Suprapubic skin (tissue), 4 donors: ENCODE measurements at places on chromosomes 6 and 20. TPM values are rescaled to one million over a fixed set of nuclear protein-coding genes. Genes with fewer than 3 reads are reported as not detected.

The SOX18 gene
- total RNA-seq = 8.7 TPM

The ADGRF4 gene
- 45.0 TPM for total RNA-seq

GRCh38 chr6:32867554-32868256, 13.7 kb downstream of the PSMB9 start:
- DNase-seq = no peak

DNA sequence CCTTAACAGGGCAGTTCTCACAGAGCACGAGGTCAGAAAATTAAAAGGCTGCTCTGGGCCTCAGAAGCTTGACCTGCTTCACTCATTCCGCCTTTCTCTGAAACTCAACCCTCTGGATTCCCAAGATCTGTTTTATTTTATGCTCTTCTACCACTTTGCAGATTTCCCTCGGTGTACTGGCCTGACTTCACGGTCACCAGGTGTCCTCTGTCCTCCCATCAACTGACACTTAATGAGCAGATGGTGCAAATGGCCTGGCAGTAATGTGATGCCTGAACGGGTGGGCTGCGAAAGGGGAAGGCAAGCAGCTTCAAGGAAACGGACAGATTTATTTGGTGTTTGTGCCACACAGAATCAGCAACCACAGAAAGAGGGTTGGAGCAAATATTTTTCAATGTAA, 169.7 kb upstream of the TFAP2D start:
- DNase-seq = no peak

GRCh38 chr6:67287566-67287965, 1347.5 kb upstream of the ADGRB3 start:
- no peak for DNase-seq

- no peak for DNase-seq
Observed at GRCh38 chr20:364905-365794, 15.4 kb upstream of the TRIB3 start.

DNA sequence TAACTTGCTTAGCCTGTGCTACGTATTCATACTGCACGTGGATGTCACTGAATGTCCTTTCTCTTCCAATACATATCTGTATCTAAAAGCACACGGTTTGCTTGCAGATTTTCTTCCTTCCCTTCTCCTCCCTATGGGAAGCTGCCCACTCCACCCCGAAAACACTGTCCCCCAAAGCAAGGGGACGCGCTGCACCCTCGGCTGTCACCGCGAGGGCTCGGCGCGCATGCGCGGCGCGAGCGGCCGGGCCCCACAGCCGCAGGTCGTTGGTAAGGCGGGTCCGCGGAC, 659 bp downstream of the TMX4 start:
- DNase-seq = no peak

GRCh38 chr20:51258582-51259165, 235.8 kb upstream of the KCNG1 start:
- no peak for DNase-seq

DNA sequence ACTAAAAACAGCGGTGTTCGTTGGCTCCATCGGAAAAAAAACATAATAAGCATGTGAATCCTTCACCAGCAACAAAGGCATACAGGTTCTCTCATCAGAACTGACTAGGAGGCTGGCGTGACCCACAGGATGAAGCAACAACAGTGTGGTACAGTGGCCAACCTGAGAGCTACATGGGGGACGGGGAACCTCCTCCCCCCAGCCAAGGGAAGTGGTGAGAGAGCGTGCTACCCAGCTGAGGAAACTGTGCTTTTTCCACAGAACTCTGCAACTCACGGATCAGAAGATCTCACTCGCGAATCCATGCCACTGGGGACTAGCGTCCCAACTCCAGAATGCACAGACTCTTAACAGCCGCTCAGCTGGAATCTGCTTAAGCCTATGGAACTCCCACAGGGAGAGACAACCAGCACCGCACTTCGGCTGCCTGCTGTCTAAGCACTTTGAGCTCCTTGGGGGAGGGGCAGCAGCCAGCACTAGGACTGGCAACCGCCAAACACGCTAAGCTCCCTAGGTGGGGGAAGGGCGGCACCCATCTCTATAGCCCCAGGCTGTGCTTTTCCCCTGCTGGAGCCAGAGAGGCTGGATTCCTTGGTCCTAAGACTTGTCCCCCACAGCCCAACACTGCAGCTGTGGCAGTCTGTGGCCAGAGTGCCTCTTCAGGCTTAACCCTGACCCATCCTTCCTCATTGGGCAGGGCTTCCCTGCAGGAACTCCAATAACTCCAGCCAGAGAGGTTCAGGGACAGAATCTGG, 538.3 kb upstream of the BTBD3 start:
- no peak for DNase-seq
